ENCODE measurements at places on chromosomes 11 and 22.

GRCh38 chr11:33779849-33780528 lies 5.7 kb upstream of the FBXO3 start:
- no peak for DNase-seq
- H3K27ac ChIP-seq: no peak overlapping the region
- no peak overlapping the region for H3K4me3 ChIP-seq
- no peaks in the 10 kb centered on the region for H3K27me3 ChIP-seq
- peaks cover 12% of the 10 kb centered on the region for H3K4me1 ChIP-seq

DNA sequence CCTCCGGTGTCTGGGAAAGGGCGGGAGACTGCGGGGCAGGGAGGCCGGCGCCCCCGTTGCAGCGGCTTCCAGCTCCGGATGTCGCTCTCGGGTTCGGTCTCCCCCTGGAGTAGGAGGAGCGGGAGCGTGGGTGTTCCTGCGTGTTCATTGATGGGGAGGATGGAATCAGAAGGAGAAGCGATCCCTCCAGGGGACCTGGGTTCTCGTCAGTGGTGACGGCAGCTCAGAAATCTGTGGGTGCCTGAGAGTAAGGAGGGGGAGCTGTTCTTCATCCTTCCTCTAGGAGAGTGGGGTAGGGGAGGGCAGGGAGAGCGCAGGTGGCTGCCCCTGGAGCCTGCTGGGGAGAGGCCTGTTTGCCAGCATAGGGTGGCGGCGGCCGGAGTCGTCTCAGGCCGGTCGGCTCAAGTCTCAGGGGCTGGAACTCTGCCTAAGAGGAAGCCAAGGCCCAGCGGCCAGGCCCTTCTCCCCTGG lies 1.1 kb downstream of the UBASH3B start:
- peaks cover 4% of the 10 kb centered on the region for H3K36me3 ChIP-seq
- peaks cover 65% of the 10 kb centered on the region for H3K4me1 ChIP-seq
- peak overlapping the region; percentile 83 for H3K27ac ChIP-seq
- no peaks in the 10 kb centered on the region for H3K27me3 ChIP-seq
- H3K4me3 ChIP-seq: peak overlapping the region; percentile 85

DNA sequence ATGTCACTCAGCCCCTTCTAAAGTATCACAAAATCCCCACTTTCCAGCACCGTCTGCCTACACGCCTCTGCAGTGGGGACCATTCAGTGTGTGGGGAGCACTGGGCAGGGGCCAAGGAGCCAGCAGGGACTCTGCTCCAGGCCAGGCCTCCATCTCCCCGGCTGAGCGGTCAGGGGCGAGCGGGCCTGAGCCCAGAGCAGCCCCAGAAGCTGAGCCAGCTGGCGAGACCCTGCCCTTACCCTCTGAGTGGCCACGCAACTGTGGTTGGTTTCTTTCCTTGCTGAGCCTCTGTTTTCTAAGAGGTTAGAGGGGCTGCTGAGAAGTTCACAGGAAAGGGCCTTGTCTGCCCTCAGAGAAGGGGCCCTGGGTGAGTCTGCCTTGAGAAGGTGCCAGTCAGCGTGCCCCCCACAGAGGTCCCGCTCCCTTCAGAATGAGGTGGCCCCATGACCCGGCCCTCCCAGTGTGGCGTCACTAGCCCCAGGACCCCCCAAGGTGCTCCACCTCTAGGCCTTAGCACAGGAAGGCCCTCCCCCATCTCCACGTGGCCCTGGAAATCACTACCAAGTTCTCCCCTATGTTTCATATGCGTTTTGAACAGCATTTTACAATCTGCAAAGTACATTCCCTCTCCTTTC lies 46.9 kb downstream of the WNT11 start:
- no peaks in the 10 kb centered on the region for H3K4me1 ChIP-seq
- H3K36me3 ChIP-seq: no peaks in the 10 kb centered on the region
- peaks cover 16% of the 10 kb centered on the region for H3K27me3 ChIP-seq

DNA sequence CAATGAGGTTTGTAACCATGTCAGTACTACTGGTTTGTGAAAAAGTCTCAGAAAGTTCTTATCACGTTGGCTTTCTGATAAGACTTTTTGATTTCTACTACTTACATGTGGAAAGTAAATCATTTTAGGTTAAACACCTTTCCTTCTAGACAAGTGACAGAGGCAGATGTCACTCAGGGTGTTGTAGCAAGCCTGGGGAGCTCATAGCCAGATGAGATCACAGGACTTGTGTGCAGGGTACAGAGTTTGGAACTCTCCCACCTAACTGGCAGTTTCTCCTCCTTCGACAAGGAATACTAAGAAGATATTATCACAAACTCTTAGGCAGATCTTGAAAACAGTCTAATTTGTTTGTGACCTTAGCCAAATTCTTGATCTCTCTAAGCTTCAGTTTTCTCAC lies 49.4 kb upstream of the PICALM start:
- DNase-seq: no peak
- no peaks in the 10 kb centered on the region for H3K36me3 ChIP-seq
- H3K4me3 ChIP-seq: no peak overlapping the region
- H3K27ac ChIP-seq: no peak overlapping the region
- peaks cover 25% of the 10 kb centered on the region for H3K4me1 ChIP-seq

- no peak for DNase-seq
- peak overlapping the region; percentile 10 for H3K27ac ChIP-seq
- peaks cover 24% of the 10 kb centered on the region for H3K4me1 ChIP-seq
- no peaks in the 10 kb centered on the region for H3K36me3 ChIP-seq
- no peak overlapping the region for H3K4me3 ChIP-seq
Observed at GRCh38 chr11:46944356-46945075, 8.0 kb downstream of the CSTPP1 start.

- no peak overlapping the region for H3K4me3 ChIP-seq
- no peaks in the 10 kb centered on the region for H3K4me1 ChIP-seq
- no peak overlapping the region for H3K27ac ChIP-seq
- DNase-seq: no peak
- H3K36me3 ChIP-seq: peaks cover 24% of the 10 kb centered on the region
Observed at GRCh38 chr11:68411501-68411991, 49.0 kb upstream of the PPP6R3 start.

GRCh38 chr22:38782402-38783094 lies 11.4 kb downstream of the DNAL4 start:
- H3K4me1 ChIP-seq: peaks cover 4% of the 10 kb centered on the region
- DNase-seq: no peak
- no peak overlapping the region for H3K27ac ChIP-seq
- H3K36me3 ChIP-seq: peaks cover 3% of the 10 kb centered on the region
- H3K27me3 ChIP-seq: no peaks in the 10 kb centered on the region

- H3K4me3 ChIP-seq: no peak overlapping the region
- H3K36me3 ChIP-seq: no peaks in the 10 kb centered on the region
- H3K27ac ChIP-seq: no peak overlapping the region
- peaks cover 5% of the 10 kb centered on the region for H3K27me3 ChIP-seq
- no peak for DNase-seq
Observed at GRCh38 chr11:123573286-123573685, 81.1 kb downstream of the SCN3B start.

DNA sequence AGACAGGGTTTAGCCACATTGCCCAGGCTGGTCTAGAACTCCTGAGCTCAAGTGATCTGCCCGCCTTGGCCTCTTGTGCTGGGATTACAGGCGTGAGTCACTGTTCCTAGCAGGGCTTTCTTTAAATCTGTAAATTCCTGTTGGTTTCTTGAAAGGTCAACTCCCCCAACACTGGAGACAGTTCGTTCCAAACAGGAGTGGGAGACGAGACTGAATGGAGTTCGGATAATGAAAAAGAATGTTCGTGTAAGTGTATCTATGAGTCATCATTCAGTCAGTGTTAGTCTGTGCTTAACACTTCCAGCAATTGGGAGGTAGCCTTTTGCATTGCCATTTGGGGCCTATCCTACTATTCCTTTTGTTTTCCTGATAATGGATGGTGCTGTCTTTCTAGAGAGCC lies 10.0 kb upstream of the BACE1-AS start:
- H3K4me3 ChIP-seq: no peak overlapping the region
- H3K27ac ChIP-seq: peak overlapping the region; percentile 70
- peaks cover 5% of the 10 kb centered on the region for H3K36me3 ChIP-seq
- H3K27me3 ChIP-seq: no peaks in the 10 kb centered on the region
- H3K4me1 ChIP-seq: peaks cover 17% of the 10 kb centered on the region

DNA sequence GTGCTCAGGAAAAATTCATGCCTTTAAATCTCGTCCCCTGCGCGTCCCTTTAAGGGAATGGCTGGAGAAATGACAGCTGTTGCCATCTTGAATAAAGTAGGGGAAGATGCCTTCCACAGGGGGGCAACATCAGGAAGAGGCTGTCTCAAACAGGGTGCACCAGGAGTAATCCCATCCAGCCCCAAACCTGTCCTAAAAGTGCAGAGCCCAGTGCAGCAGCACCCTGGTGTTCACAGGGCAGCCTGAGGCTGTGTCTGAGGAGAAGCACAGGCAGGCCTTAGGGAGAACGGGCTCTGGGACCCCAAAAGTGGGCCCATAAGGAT lies 10.8 kb upstream of the C11orf96 start:
- H3K36me3 ChIP-seq: no peaks in the 10 kb centered on the region
- peaks cover 13% of the 10 kb centered on the region for H3K27me3 ChIP-seq
- no peak overlapping the region for H3K4me3 ChIP-seq
- no peak overlapping the region for H3K27ac ChIP-seq
- no peaks in the 10 kb centered on the region for H3K4me1 ChIP-seq
- no peak for DNase-seq

DNA sequence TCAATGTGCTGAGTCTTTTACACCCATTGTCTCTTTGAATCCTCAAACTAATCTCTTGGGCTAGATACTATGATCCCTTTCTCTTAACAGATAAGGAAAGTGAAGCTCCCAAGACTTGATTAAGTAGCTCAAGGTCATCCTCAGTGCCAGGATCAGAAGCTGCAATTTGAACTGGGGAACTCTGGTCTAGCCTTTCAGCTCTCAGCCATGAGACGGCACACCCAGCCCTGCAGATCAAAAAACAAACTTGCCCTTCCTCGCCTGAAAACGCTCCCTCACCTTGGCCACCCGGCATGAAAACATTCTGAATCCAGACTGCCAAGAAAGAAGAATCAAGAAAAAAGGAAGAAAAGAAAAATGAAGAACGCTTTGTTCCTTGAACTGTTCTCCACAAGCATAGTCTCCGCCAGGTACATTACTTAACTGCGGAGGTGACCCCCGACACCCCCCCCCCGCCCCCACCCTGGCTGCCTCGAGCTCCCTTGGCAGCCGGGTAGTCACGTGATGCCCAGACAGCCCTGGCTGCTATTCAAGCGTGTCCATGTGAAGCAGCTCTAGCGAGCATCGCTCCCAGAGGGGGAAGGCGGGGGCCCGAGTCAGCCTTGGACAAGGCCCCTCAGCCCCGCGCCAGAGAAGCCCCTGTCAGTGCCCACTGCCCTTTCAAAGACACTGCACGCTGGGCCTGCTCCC lies 451.2 kb downstream of the MIAT start:
- H3K4me1 ChIP-seq: peaks cover 27% of the 10 kb centered on the region
- no peaks in the 10 kb centered on the region for H3K36me3 ChIP-seq

- H3K27me3 ChIP-seq: peaks cover 6% of the 10 kb centered on the region
- H3K27ac ChIP-seq: no peak overlapping the region
Observed at GRCh38 chr11:117826832-117827231, 2.3 kb upstream of the FXYD2 start.

DNA sequence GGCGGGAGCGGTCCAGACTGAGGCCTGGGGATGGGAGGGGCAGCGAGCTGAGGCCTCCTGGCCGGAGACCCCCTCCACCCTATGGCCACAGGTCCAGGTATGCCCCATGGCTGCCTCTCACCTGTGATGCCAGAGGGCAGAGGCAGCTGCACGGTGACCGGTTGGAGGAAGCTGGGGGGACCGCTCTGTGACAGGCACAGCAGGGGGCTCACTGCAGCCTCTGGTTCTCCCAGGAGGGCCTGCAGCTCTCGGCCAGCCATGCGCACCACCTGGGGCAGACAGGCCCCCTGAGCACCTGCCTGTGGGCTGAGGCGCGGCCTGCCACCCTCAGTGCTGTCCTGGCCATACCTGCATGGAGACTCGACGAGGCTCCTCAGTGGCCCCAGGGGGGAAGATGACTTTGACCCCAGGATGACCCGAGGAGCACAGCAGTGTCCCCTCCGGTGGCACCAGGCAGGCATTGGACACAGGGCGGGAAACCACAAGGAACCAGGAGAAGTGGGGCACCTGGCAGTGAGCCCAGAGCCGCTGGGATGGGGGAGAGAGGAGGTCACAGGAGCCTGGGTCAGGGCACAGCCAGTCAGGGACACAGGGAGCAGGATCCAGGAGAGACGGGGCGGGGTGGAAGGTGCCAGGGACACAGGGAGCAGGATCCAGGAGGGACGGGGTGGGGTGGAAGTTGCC lies 3.2 kb upstream of the SLC25A22 start:
- no peak overlapping the region for H3K4me3 ChIP-seq
- H3K36me3 ChIP-seq: peaks cover 17% of the 10 kb centered on the region
- no peak overlapping the region for H3K27ac ChIP-seq
- peaks cover 28% of the 10 kb centered on the region for H3K4me1 ChIP-seq
- no peak for DNase-seq

GRCh38 chr11:15141381-15141780 lies 26.7 kb downstream of the INSC start:
- no peaks in the 10 kb centered on the region for H3K27me3 ChIP-seq
- H3K4me3 ChIP-seq: no peak overlapping the region
- no peak for DNase-seq
- H3K27ac ChIP-seq: no peak overlapping the region
- no peaks in the 10 kb centered on the region for H3K4me1 ChIP-seq

GRCh38 chr11:76801225-76801624 lies 18.1 kb downstream of the TSKU start:
- no peak for DNase-seq
- no peak overlapping the region for H3K4me3 ChIP-seq
- H3K27ac ChIP-seq: no peak overlapping the region
- H3K4me1 ChIP-seq: peaks cover 20% of the 10 kb centered on the region
- H3K36me3 ChIP-seq: peaks cover 15% of the 10 kb centered on the region
- no peaks in the 10 kb centered on the region for H3K27me3 ChIP-seq

DNA sequence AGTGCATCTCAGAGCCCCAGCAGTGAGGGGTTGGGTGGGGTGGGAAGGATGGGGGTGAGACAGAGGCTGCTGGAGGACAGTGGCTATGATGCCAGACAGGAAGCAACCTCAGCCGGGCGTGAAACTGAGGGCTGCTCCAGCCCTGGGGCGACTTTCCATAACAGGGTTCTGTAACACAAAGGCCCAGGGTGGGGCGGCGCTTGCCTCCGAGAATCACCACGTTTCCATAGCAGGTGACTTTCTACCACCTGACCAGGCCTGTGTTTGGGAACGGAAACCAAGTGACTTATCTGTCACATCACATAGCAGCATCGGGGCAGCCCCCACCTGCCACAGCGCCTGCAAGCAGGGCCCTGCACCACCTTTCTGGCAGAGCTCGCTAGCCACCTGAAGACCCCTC lies 85.8 kb downstream of the TRMU start:
- no peak overlapping the region for H3K4me3 ChIP-seq
- H3K36me3 ChIP-seq: peaks cover 6% of the 10 kb centered on the region
- DNase-seq: no peak
- H3K4me1 ChIP-seq: no peaks in the 10 kb centered on the region
- no peaks in the 10 kb centered on the region for H3K27me3 ChIP-seq

- no peak for DNase-seq
- H3K4me3 ChIP-seq: no peak overlapping the region
- no peak overlapping the region for H3K27ac ChIP-seq
Observed at GRCh38 chr22:33470456-33470855, 412.3 kb upstream of the SYN3 start.

DNA sequence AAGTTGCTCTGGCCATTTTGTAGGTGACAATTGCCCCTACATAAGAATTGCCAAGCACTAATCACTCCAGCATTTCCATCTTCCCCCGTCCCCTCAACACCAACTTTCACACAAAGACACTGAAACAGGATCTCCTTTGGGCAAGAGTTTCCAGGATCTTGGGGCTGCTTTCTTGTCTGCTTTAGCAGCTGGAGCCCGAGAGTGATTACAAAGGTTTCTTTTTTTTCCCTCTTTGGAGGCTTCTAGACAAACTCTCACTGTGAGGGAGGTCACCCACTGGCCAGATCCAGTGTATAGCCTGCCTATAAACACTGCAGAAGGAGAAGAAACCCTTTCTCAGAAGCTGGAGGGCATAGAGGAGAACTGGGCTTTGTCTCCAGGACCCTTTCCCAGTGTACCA lies 92.5 kb downstream of the APIP start:
- DNase-seq: no peak
- H3K36me3 ChIP-seq: no peaks in the 10 kb centered on the region
- no peaks in the 10 kb centered on the region for H3K27me3 ChIP-seq

Measured in keratinocyte (primary cell).